ENCODE measurements at places on chromosomes 7 and 10.

DNA sequence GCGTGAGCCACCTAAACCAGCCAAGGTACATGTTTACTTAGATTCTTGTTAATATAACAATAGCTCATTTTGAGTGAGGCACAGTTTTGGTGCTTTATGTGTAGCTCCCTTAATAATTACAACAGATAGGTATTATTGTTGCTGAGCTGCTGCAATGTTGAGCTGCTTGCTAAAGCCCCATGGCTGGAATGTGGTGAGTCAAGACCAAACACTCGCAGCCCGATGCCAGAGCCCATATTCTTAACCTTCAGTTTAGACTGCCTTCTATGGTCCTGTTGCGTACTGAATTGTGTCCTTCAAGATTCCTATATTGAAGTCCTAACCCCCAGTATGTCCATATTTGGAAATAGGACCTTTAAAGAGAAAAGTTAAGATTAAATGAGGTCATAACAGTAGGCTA is 407.1 kb downstream of the NEBL start:
- no peaks in the 10 kb centered on the region for H3K4me1 ChIP-seq
- H3K36me3 ChIP-seq: no peaks in the 10 kb centered on the region
- H3K27me3 ChIP-seq: no peaks in the 10 kb centered on the region
- no peak for DNase-seq

- H3K27ac ChIP-seq: peak within 1 kb of the TSS; percentile 97
- DNase-seq: peak; percentile 81
- peaks cover 35% of the 10 kb centered on the region for H3K4me1 ChIP-seq
- no peaks in the 10 kb centered on the region for H3K27me3 ChIP-seq
- no peaks in the 10 kb centered on the region for H3K36me3 ChIP-seq
Observed at GRCh38 chr7:94907026-94907810, at the start of gene PPP1R9A. Gene PPP1R9A (plus strand): TSS chr7:94907594. CDS start chr7:94910114, 2,520 bp downstream.

- H3K4me3 ChIP-seq: peak overlapping the region; percentile 55
- 0 out of 2 replicates have a peak overlapping the region, but pooled peaks have one; percentile 39 for H3K27ac ChIP-seq
- no peaks in the 10 kb centered on the region for H3K36me3 ChIP-seq
- DNase-seq: no peak
- H3K27me3 ChIP-seq: no peaks in the 10 kb centered on the region
Observed at GRCh38 chr7:1531263-1531978, 919 bp downstream of the MAFK start.

DNA sequence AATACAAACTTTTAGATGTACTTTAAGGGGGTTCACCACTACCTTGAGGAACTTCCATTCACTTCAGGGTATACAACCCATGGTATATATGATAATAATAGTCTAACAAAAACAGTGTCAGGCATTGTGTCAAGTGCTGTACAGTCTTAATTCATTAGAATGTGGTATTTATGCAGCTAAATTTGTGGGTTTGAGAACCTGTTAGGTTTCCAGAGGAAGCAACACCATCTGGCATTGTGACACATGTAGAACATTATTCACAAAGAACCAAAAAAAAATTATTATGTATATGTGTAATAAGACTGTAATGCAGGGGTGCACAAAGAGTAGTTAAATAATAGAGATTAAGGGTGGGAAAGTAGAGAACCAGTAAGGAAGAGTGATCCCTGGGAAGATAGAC is 26.3 kb downstream of the TMEM60 start:
- H3K27me3 ChIP-seq: no peaks in the 10 kb centered on the region
- no peak for DNase-seq
- no peaks in the 10 kb centered on the region for H3K4me1 ChIP-seq
- no peak overlapping the region for H3K27ac ChIP-seq
- H3K36me3 ChIP-seq: 0 out of 2 replicates have a peak, but pooled peaks cover 4% of the 10 kb centered on the region
- no peak overlapping the region for H3K4me3 ChIP-seq

DNA sequence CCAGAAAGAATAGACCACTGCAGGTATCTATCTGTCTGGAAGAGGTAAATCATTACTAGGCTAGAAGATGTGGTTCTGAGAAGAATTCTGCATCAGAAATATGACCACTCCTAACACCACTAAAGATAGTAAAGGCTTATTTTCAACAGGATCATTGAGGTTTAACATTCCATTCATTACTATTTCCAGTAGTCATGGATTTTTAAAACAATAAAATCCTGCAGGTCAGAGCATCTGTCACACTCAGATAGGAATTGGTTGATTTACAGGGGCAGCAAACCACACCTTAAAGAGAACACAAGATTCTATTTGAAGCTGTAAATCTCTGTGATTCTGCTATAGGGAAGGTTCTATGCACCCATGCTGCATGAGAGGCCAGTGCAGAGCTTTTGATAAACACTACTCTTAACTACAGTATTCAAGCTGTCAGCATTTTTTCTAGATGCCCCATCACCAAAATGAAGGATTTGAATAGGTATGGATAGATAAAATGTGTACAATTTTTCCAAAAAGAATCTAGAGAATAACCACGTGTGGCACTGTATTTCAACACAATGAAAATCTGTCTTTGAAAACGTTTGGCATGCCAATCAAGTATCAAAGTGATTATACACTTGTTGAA is 14.6 kb downstream of the LRRC17 start:
- no peak overlapping the region for H3K4me3 ChIP-seq
- H3K4me1 ChIP-seq: peaks cover 29% of the 10 kb centered on the region
- no peak for DNase-seq
- H3K27me3 ChIP-seq: no peaks in the 10 kb centered on the region
- no peak overlapping the region for H3K27ac ChIP-seq
- H3K36me3 ChIP-seq: no peaks in the 10 kb centered on the region

DNA sequence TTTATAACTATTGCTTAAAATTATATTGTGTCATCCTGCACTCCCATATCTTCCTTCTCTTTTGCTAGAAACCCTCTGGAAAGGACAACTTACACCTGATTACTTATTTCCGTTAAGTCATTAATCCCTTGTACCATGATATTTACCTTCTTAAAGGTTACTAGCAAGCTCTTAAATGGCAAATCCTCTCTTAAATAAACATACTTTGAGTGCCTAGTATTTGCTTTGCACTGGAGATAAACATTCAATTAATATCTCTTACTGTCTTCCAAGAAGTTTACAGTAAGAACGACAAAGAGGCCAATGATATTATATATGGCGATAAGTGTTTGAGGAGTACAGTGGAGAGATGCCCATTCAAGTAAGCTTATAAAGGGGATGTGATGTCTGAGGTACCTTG is 278.3 kb downstream of the HGF start:
- no peak overlapping the region for H3K27ac ChIP-seq
- H3K36me3 ChIP-seq: no peaks in the 10 kb centered on the region
- DNase-seq: no peak
- no peaks in the 10 kb centered on the region for H3K27me3 ChIP-seq
- H3K4me3 ChIP-seq: no peak overlapping the region

GRCh38 chr10:3006093-3006492 is 61.3 kb upstream of the PFKP start:
- H3K36me3 ChIP-seq: no peaks in the 10 kb centered on the region
- H3K4me1 ChIP-seq: no peaks in the 10 kb centered on the region
- no peaks in the 10 kb centered on the region for H3K27me3 ChIP-seq
- H3K4me3 ChIP-seq: no peak overlapping the region
- DNase-seq: no peak

- peak; percentile 68 for DNase-seq
- H3K27me3 ChIP-seq: peaks cover 63% of the 10 kb centered on the region
- H3K27ac ChIP-seq: no peak within 1 kb of the TSS
- peak within 1 kb of the TSS; percentile 91 for H3K4me3 ChIP-seq
- peaks cover 24% of the 10 kb centered on the region for H3K4me1 ChIP-seq
Observed at GRCh38 chr10:77637532-77638320, at the start of gene KCNMA1. Gene KCNMA1 (minus strand): TSS chr10:77637808.

DNA sequence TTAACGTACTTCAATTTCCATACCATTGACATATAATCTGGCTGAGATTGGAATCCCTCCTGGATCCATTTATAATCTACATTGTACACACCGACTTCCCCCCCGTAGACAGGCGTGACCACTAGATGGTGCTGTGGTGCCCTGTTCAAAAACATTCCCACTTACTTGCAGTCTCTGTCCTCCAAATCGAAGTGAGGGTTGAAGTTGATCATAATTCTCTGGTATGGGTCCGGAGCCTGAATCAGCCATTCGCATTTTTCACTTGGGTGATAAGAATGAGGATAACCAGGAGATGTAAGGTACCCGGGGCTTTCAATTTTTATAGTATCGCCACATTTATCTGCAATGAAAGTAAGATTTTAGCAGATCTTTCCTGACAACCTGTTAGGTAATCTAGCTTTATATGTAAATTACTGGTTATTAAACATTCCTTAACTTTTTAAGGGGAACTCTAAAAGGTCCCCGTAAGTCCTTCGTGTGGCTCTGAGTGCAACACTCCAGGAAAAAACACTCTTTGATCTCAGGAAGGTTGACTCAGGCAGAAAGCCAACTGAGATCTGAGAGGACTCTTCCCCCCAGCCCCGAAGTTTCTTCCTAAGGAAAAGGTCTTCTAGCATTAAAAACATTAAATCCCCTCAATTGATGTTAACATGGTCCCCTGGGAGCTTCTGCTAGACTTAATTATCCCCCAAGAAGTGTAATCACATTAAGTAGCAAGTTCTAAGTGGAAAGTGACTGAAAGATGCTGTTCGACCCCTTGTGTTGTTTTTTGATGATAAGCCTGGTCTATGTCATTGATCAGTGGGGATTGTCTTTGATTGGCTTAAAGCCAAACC is 3.7 kb downstream of the NRP1 start:
- DNase-seq: peak; percentile 81
- H3K27me3 ChIP-seq: peaks cover 36% of the 10 kb centered on the region
- H3K4me1 ChIP-seq: peaks cover 15% of the 10 kb centered on the region
- no peaks in the 10 kb centered on the region for H3K36me3 ChIP-seq
- no peak overlapping the region for H3K4me3 ChIP-seq

Measured in GM23338 (cell line).